Inflammatory macrophage treated with lipopolysaccharide for 4 hours (primary cell): ENCODE measurements at places on chromosomes 16 and 17.

- peak; percentile 31 for DNase-seq
Observed at GRCh38 chr17:29847527-29848400, 82.3 kb downstream of the SSH2 start.

- DNase-seq: peak; percentile 82
Observed at GRCh38 chr17:47997586-47997985, 26.7 kb downstream of the CDK5RAP3 start.

DNA sequence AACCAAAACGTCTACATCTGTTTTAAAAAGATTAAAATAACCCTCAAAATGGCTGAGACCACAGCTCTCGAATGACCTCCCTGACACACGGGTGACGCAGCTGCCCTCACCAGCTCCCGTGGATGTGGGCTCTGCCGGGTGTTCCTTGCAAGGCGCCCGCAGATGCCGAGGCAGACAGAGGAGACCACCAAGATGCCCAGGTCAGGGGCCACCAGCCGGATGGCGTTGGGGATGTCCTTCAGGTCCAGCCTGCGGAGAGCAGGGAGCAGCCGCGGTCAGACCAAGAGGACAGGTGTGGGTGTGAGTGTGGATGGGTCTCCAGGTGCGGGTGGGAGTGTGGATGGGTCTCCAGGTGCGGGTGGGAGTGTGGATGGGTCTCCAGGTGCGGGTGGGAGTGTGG, 35.1 kb downstream of the CTU2 start:
- no peak for DNase-seq

DNA sequence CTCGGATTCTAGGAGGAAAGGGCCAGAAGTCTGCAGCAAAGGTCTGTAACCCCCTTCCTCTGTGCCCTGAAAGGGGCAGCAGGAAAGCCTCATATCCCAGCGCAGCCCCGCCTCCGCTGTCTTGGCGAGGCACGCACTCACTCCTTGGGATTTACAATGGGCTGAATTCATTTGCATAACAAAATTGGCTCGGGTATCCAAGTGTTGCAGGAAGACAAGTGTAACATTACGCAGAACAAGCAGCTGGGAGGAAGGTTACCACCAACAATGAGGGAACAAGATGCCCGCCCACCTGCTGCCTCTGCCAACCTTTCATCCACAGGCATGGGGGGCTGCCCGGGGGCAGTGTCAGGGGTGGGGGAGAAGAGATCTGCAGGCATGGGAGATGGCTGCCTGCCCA, 130.4 kb downstream of the MRM1 start:
- DNase-seq: no peak

- peak; percentile 31 for DNase-seq
Observed at GRCh38 chr17:79932451-79933306, 93.4 kb upstream of the CBX4 start.

- DNase-seq: peak; percentile 48
Observed at GRCh38 chr17:66906321-66907278, 57.9 kb upstream of the CACNG4 start.

GRCh38 chr16:85670840-85671239, 17.9 kb downstream of the GINS2 start:
- DNase-seq: no peak

DNA sequence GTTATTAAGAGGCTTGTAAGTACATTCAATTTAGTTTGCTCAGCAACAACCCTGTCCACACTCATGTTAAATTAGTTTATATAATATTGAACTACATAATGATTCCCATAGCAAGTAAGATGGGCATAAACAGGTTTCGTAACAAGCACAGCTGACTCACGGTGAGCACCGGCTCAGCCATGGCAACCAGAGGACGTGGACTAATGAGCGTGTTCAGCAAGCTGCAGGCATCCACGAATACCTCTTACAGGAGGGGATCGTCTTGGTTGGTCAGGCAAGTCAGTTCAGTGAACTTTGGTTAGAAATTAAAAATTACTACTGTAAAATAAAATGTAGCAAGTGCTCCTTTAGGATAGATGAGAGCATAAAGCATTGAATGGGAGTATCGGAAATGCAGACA, 58.4 kb downstream of the ELAC2 start:
- no peak for DNase-seq

- DNase-seq: no peak
Observed at GRCh38 chr16:88439706-88440105, 13.4 kb upstream of the ZFPM1 start.

DNA sequence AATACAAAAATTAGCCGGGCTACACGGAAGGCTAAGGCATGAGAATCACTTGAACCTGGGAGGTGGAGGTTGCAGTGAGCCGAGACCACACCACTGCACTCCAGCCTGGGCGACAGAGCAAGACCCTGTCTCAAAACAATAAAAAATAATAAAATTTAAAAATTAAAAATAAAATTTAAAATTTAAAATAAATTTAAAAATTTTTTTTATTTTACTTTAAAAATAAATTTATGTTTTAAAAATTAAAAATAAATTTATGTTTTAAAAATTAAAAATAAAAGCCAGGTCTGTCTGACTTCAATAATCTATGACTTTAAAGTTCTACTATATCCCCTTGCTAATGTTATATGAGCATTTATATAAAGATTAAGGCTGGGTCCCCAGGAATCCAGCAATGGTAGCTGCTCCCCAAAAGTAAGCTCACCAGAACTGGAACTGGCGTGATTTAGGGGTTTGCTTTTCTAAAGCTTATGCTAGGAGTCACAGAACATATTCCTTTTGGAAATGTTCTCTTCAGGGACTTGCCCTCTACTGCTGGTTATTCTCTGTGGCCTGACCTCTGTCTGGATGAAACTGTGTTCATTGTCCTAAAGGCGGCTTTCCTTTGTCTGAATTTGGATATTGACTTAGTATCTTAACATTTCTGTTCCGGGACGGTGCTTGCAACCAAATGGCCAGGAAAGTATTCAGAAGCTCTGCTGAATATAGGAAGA, 140.2 kb upstream of the NOL11 start:
- no peak for DNase-seq
